ENCODE measurements at places on chromosomes 5 and 9. TPM values are rescaled to one million over a fixed set of nuclear protein-coding genes. Genes with fewer than 3 reads are reported as not detected.
A peak's percentile ranks its signal among the peaks of the same experiment; 100 is the strongest.

DNA sequence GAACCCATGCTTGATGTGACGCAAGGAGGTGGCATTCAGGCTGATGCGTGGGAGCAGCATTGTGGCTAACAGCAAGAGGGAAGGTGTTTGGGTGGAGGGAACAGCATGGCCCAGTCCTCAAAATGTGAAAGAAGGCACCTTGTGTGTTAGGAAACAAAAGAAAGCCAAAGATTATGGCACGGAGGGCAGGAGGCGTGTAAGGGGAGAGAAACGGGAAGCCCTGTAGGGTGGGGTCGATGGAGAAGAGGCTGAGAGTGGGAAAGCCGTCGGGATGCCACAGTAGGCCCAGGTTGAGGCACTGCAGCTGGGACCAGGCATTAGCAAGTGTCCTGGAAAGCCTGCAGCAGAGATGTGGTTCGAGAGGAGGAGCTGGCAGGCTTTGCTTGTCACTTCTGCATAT, 241.1 kb downstream of the GADD45G start:
- no peak for DNase-seq
- H3K27ac ChIP-seq = no peak overlapping the region
- H3K4me3 ChIP-seq = no peak overlapping the region
- H3K36me3 ChIP-seq = no peaks in the 10 kb centered on the region
- H3K4me1 ChIP-seq = no peaks in the 10 kb centered on the region

DNA sequence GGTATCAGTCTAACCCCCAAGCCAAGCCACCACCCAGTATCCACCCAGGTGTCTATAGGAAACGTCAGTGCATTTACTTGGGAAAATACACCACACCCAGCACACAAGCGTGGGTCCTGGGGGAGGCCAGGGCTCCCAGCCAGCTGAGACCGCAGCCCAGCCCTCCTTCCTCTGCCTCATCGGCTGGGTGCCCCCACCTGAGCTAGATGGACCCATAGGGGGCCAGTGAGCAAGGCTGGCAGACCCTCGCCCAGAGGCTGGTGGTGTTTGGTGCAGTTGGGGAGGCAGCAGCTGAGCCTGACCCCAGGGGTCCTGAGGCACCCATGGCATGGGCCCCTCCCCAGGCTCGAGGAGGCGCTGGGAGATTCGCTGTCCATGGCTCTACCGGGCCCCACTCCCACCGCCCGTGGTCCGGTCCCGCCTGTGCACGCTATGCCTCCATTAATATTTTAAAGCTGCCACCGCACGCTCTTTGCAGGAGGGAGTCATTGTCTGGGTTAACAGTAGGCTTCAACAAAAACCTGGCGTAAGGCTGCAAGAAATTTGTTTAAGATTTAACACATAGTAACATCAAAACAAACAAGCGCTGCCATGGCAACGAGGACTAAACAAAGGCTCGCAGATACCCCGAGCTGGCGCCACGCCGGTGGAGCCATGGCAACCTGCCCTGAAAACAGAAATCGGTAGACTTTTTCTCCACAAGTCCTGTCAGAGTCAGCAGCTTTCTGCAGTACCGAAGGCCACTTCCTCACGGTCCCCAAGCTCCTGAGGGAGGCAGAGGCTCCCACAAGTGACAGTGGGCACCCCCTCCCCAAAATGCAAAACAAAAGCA, 20.6 kb downstream of the TPPP start:
- peaks cover 1% of the 10 kb centered on the region for H3K36me3 ChIP-seq
- no peak overlapping the region for H3K4me3 ChIP-seq
- H3K27me3 ChIP-seq = peaks cover 8% of the 10 kb centered on the region
- peak; percentile 15 for DNase-seq

GRCh38 chr5:10704949-10705621, 55.9 kb downstream of the DAP start:
- peaks cover 14% of the 10 kb centered on the region for H3K36me3 ChIP-seq
- DNase-seq = no peak
- no peaks in the 10 kb centered on the region for H3K27me3 ChIP-seq
- no peak overlapping the region for H3K27ac ChIP-seq

GRCh38 chr9:89696780-89697179, 92.0 kb downstream of the GADD45G start:
- DNase-seq = no peak
- H3K27ac ChIP-seq = no peak overlapping the region
- no peaks in the 10 kb centered on the region for H3K36me3 ChIP-seq
- H3K4me1 ChIP-seq = peaks cover 19% of the 10 kb centered on the region
- H3K4me3 ChIP-seq = no peak overlapping the region

DNA sequence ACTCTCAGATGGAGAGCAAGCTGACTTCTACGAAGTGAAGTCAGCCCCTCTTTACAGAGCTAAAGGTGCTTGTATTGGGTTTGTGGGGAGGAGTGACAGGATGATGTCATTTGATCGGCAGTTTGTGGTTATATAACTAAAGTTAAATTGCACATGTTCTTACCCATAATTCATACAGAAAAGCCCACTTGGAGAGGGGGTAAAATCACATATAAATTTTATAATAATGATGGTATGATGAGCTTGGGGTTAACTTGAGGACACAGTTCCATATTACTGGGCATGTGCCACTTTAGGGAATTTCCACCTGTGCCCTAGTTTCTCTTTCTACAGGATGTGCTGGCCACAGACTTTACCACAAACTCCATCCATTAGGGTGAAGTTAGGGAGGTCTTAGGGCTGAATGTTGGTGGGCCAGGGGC, 1178.6 kb upstream of the CDH9 start:
- no peaks in the 10 kb centered on the region for H3K27me3 ChIP-seq
- no peaks in the 10 kb centered on the region for H3K4me1 ChIP-seq
- H3K27ac ChIP-seq = no peak overlapping the region
- H3K36me3 ChIP-seq = no peaks in the 10 kb centered on the region

- no peaks in the 10 kb centered on the region for H3K4me1 ChIP-seq
- no peak overlapping the region for H3K27ac ChIP-seq
- no peaks in the 10 kb centered on the region for H3K36me3 ChIP-seq
- no peak overlapping the region for H3K4me3 ChIP-seq
Observed at GRCh38 chr9:72173080-72173479, 23.8 kb downstream of the GDA start.

Gene PDZD2
- total RNA-seq = 0.12 TPM

Gene CMYA5
- 0.11 TPM for total RNA-seq

Gene PRDM9
- total RNA-seq = not detected
